ENCODE measurements at places on chromosomes 4 and X.

- no peak for DNase-seq
Measured at GRCh38 chrX:44306356-44306755, 37.1 kb downstream of the EFHC2 start.

GRCh38 chr4:84750260-84750959, 167.5 kb downstream of the CDS1 start:
- DNase-seq = no peak

- DNase-seq = no peak
Measured at GRCh38 chrX:12007881-12008280, 130.4 kb upstream of the FRMPD4 start.

DNA sequence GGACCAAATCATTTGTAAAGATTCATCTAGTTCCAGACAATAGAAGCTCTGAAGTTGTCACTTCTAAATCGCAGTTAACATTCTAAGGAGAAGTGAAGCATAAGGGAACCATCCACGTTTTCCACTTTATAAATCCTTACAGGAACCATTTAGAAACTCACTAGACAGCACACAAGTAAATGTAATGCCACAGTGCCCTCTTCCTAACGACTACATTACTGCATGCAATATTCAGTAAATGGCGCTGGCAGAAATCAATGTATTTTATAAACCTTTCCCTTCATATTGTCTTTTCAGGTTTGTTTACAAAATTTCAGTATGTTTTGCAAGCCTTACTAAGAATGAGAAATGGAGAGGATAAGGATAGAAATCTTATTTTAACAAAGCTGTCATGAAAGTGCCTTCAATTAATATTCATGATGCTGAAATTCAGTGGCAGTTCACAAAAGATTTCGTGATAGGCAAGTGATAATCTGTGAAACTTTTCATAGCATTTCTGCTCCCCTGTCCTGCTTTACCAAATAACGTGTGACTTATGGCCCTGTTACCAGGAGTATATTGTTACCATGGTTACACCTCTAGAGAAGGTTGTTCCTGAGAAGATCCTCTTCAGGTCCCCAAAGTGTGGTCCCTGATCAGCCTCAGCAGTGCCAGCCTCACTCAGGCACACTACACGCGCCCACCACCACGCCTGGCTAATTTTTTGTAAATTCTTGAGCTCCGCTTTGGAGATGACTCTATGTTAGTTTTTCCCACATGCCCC, 54.2 kb downstream of the TMA16 start:
- no peak for DNase-seq

DNA sequence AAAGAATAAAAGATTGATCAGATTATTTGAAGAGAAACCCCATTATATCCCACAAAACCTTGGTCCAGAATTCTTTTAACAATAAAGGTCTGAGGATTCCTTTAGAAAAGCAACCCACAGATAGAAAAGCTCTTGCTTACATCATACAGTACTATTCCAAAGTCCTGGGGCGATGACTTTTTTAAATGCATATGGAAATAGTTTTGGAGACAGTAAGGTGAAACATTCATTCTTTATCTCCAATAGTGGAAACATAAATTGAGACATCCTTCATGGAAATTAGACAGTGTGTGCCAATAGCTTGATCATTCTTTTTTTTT, 85.7 kb upstream of the UCP1 start:
- no peak for DNase-seq

GRCh38 chr4:156790866-156791265, 180.7 kb downstream of the PDGFC start:
- no peak for DNase-seq

DNA sequence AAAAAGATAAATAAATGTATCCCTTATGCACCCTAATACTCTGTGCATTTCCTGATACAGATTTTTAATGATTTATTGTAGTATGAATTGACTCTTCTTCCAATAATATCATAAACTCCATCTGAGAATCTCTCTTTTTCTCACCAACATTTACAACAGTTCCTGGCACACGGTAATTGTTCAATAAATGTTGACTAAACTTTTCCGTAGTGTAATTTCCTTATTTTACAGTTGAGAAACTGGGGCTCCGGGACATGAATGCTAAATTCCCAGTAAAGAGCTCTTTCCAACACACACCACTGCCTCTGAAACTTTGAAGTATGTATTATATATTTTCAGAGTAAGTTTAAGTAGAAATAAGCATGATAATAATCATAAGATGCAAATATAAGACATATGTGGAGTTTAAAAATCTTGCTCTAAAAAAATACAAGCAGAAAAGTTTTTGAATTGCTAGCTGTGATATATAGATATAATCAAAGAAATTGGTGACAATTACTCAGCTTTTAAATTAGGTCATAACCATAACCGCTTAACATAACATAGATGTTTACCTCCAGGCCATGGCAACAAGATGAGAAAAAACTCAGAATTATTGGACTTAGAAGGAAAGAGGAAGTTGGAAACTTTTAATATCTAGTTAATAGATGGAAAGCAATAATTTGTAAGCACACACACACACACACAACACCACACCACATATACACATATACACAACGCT, 28.2 kb upstream of the ANTXR2 start:
- DNase-seq = no peak

DNA sequence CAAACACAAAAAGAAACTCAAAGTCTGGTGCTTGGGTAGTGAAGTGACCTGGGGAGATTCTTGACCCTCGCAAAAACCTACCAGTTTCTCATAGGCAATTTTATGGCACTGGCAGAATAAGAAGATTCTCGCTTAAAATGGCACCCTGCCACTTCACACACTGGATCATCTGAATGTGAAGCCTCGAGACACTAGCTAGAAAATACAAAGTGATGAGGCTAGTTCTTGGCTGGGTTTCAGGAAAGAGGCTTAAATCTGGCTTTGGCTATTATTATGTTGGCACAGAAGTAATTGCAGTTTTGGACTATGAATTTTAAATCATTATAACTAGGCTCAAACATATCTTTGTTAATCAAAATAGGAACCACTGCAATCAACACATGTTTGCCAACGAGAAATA, 634.7 kb upstream of the BOD1L1 start:
- DNase-seq = no peak

DNA sequence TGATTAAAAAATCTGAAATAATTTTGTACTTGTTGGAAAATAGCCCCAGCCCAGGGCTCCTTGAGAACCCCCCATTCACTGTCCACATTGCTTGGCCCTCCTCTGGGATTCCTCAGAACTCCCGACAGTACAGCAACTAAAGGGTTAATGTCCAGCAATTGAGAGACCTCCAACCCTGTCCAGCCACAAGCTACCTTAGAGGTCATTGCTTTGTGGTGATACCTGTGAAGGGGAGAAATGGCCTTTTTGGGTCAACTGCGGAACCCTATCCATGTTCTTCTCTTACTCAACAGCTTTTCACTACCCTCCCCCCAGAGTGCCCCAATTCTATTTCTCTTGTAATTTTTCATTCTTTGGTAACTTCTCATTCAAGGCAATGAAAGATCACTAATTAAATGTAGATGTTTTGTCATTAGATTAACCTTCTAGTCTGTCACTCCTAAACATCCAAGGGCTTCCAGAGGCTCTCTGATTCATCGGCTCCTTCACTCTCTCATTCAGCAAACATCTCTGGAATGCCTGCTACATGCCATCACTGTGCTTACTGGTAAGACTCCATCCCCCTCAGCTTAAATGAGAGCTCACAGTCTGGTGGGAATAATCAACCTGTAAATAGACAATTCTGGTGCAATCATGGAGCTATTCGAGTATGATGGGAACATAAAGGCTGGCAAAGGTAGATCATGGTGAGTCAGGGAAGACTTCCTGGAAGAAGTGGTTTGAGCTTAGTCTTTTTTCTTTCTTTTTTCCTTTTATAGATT, 241.4 kb upstream of the PGRMC2 start:
- no peak for DNase-seq

GRCh38 chr4:47791965-47792364, 45.9 kb downstream of the CORIN start:
- DNase-seq = no peak

DNA sequence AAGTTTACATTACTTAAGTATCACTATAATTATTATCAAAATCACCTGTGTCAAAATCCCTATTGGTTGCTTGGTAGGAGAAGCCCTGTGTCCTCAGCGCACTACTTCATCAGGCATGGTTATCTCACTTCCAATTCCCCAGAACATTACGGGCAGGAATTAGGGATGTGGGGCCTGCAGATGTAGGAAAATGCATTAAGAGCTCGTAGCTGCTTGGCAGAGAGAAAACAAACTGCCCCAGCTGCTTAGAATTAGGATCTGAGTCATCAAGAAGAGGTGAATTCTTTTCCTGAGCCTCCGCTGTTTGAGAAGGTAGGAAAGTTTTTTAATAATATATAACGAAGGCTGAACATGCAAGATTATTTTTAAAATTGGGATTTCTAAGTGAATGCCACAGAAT, 31.1 kb upstream of the CLNK start:
- DNase-seq = no peak

DNA sequence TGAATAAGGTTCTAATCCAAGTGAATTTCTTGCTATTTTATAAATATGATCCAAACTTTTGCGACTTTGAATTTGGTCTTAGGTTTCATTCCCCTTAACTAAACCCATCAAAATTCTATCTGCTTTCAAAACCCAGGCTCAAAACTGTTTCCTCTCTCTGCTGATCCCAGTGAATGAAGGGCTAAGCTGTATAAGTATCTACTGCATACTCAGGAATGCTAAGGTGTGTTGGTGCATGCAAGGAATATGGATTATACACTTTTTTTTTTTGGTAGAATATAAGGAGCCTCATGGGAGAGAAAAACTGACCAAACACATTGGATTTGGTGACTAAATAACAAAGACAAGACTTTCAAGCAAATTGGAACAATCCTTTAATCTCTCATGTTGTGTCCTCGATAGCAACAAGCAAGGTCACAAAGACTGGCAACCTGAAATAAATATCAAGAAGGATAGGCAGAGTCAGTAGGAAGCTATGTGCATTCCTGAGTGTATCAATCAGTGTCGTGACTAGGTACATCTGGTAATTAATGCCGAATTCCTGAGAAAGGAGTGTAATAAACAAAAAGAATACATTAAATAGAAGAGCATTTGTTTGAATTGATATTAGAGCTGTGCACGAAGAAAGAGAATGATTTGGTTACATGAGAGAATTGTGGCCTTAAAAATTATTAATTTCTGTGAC, 74.3 kb upstream of the KCTD8 start:
- no peak for DNase-seq

DNA sequence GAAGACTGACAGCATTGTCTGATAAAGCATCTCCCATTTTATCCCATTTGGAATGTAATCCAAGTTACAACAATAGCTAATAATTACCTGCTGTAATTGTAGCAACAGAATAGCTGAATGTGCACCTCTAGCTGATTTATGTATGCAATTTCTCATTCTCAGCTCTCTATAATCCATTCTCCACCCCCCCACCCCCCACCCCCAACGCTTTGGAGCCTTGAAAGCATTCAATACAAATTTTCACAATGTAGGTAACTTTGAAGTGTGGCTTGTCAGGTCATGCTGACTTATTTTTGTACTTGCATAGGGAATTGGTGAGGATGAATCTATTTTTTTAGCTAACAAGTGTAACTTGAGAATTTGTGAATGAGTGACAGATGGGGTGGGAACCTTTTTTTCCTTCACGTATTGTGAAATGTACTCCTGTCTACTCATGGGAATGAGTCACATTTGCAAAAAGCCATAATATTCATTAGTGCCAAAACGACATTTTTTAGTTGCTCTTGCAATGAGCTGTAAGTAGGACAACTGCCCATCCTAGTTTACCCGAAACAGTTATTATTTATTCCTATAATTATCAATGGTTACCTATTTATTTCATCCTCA, 159.3 kb downstream of the PALLD start:
- no peak for DNase-seq

DNA sequence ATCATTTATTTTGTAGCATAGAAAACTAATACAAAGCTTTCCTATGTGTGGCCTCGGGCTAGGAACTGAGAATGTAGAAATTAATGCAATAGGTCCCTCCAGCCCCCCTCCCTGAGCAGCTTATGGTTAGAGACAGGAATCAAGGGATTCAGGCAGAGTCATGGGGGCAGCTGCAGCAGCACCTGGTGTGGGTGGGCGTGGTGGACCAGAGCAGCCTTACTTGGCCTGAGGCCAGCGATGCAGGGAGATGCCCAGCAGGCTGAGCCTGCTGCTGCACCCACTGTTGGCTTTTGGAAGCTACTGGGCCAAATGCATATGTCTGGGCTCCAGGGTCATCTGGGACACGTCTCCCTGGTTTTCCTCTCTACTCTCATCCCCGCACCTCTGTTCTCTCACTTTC, 74.0 kb downstream of the STK32B start:
- DNase-seq = no peak

GRCh38 chr4:39085891-39086290, 23.9 kb downstream of the KLHL5 start:
- no peak for DNase-seq

DNA sequence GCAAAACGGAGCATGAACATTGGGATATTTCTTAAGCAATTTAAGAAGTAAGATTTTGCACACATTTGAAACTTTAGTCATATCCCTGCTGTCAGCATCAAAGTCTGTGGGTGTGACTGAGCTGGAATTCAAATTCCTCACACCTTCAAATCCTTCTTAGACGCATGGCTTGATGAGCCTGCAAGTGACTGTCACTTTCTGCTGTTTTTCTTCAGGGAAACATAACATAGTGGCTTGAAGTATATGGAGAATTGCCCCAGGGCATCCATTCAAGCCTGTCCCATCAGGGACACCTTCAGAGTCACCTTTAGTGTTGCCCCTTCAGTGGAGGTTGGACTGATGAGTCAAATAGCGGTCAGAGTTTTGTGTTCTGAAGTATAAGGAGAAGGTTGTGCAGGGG, 17.4 kb downstream of the FHDC1 start:
- DNase-seq = no peak

DNA sequence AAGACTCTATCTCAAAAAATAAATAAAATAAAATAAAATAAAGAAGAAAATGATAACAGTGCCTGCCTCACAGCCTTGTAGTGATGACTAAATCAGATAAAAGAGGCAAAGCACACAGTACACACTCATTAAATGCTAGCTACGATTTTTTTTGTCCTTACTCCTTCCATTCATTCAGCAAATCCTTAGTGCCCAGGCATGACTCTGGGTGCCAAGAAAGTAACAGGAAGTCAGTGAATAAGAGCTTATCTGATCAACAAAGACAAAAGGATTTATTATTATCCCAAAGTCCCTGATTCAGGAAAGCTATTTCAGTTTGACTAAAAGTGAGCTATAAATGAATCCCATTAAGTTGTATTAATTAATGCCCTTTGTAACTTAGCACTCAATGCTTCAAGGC, 92.7 kb downstream of the SH3KBP1 start:
- DNase-seq = no peak

- DNase-seq = no peak
Measured at GRCh38 chr4:63541828-63542227, 867.4 kb downstream of the TECRL start.

- DNase-seq = no peak
Measured at GRCh38 chrX:104510801-104511200, 55.2 kb upstream of the IL1RAPL2 start.

GRCh38 chr4:57602141-57602540, 492.0 kb upstream of the IGFBP7 start:
- DNase-seq = no peak

Measured in stimulated activated CD4-positive, alpha-beta T cell treated with anti-CD3 and anti-CD28 coated beads, TNF-alpha, amount 100 ng/mL, for 24 hours (primary cell).